ENCODE measurements at places on chromosomes 2 and 18.

DNA sequence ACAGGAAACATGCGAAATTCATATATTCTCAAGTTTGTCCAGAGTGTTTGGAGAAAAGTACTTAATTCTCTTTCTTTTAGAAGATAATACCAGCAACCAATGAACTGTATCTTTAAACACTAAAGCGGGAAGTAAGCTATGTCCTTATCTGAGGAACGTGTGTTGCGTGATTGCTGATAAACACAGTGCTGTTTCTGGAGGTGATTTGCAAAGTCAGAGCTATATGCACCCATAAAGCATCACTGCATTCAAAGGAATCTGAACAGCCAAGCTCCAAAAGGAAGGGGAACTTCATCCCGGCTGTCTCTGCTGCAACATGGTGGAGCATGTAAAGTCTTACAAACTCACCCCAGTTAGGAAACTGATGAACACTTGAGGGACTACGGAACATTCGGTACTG, 271.7 kb upstream of the FN1 start:
- DNase-seq = no peak

- no peak for DNase-seq
These were observed 428.1 kb downstream of the SETBP1 start for GRCh38 chr18:45108754-45109153.

- DNase-seq = no peak
These were observed 21.3 kb upstream of the NRXN1 start for GRCh38 chr2:51053213-51053612.

DNA sequence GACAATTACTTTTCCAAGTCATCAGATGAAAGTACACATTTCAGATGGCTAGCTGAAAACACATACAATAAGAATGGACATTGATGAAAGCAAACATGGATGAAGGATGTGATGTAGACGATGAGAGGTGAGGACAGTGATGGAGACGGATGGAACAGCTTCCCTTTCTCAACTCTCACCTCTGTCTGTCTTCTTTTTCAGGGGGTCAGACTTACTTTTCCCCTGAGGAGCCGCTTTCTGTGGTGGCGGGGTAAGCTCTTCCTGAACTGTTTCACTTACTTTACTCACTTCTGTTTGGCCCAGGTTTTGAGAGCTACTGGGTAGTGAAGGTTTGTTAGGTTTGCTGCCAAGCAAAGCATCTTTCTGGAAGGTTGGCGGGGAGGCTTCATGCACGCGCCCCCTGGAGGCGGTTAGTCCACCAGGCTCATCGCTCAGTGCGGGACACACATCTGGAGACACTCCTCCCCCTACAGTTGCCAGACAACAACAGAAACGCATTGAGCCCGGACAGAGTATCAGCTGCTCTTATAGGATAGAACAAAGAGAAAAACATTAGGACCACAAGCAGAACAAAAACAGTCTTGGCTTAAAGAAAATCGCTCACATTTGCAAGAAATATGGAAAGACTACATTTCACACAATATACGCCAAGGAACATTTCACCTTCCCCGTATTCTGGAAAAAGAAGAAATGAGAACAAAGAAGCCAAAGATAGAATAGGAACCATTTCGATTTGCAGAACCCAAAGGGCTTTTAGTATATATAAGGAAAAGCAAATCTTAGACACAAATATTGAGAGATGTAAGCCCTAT, 90.5 kb downstream of the MYOM1 start:
- peak; percentile 73 for DNase-seq

DNA sequence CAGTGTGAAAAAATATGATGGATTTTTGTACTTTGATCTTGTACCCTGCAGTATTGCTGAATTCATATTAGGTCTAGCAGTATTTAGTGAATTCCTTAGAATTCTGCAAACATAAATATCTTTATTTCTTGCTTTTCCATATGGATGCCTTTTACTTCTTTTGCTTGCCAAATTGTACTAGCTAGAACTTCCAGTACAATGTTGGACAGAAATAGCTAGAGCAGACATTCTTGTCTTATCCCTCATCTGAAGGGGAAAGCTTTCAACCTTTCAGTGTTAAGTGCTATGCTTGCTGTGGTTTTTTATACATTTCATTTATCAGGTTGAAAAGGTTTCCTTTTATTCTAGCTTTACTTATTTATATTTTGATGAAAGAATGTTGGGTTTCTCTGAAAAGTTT, 1321.9 kb upstream of the CHAC2 start:
- no peak for DNase-seq

GRCh38 chr18:35620765-35621164, 39.2 kb downstream of the GALNT1 start:
- no peak for DNase-seq
